ENCODE measurements at places on chromosomes 6 and 20. TPM values are rescaled to one million over a fixed set of nuclear protein-coding genes. Genes with fewer than 3 reads are reported as not detected.

GRCh38 chr6:157064502-157064901 is 258.8 kb downstream of the TMEM242 start:
- no peak overlapping the region for H3K4me3 ChIP-seq
- H3K36me3 ChIP-seq: no peaks in the 10 kb centered on the region
- DNase-seq: no peak
- H3K27ac ChIP-seq: no peak overlapping the region
- peaks cover 30% of the 10 kb centered on the region for H3K4me1 ChIP-seq

Gene JPH2
- total RNA-seq: not detected

GRCh38 chr6:167467793-167468431 is 143.0 kb downstream of the TTLL2 start:
- H3K4me3 ChIP-seq: no peak overlapping the region
- no peaks in the 10 kb centered on the region for H3K36me3 ChIP-seq
- no peak overlapping the region for H3K27ac ChIP-seq
- DNase-seq: no peak
- H3K4me1 ChIP-seq: no peaks in the 10 kb centered on the region
- no peaks in the 10 kb centered on the region for H3K27me3 ChIP-seq

DNA sequence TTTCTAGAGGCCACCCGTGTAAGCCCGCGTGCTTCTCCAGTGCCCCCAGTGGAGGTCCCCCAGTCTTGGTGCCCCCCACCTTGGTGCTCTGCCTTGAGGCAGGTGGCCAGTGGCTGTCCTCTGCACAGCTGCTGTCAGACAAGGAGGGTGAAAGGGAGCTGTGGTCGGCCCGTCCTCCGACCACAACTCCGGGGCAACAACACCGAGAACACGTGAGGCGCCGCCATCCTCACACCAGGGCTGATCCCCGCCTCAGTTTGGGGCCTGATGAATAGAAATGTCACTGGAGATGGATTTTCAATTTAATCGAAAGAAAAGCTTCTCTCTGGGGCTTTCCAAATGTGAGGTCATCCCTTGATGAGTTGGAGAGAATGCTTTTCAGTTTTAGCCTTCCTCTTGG is 304.6 kb downstream of the CDH4 start:
- no peaks in the 10 kb centered on the region for H3K36me3 ChIP-seq
- H3K27me3 ChIP-seq: no peaks in the 10 kb centered on the region
- H3K4me1 ChIP-seq: no peaks in the 10 kb centered on the region
- H3K4me3 ChIP-seq: no peak overlapping the region
- no peak overlapping the region for H3K27ac ChIP-seq

Gene RAET1L
- total RNA-seq: not detected

DNA sequence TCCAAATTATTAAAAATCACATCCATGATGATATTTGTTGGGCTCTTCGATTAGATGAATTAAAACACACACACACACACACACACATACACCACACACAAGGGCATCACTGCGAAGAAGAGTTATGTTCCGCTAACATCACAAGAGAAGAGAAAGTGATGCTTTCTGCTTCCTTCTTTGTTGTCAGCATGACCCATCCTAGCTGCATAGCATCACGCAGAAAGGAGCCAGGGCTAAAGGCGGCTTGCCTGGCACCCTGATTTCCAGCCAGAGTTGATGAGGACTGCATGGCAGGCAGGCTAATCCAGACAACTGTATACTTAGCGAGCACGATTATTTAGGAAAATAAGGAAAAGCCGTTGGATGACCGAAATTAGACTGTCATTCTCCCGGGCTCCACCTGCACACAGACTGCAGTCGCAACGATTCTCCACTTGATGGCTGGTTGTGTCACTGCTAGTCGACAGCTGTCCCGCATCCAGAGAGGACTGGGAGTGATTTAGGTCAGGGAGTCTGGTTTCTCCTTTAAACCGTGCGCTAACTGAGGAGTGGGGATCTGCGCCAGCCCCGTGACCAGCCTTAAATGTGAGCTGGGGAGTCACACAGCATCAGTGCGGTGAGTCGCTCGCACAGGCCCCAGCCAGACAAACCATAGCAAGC is 70.6 kb upstream of the SOX4 start:
- H3K4me1 ChIP-seq: no peaks in the 10 kb centered on the region
- no peaks in the 10 kb centered on the region for H3K27me3 ChIP-seq
- DNase-seq: no peak
- H3K4me3 ChIP-seq: no peak overlapping the region
- H3K27ac ChIP-seq: no peak overlapping the region
